Memory B cell (primary cell): ENCODE measurements at places on chromosomes 4 and X.

- DNase-seq = no peak
Observed at GRCh38 chrX:86148594-86148993, 343 bp downstream of the DACH2 start.

- no peak for DNase-seq
Observed at GRCh38 chr4:145177906-145178538, 2.4 kb downstream of the OTUD4 start.

DNA sequence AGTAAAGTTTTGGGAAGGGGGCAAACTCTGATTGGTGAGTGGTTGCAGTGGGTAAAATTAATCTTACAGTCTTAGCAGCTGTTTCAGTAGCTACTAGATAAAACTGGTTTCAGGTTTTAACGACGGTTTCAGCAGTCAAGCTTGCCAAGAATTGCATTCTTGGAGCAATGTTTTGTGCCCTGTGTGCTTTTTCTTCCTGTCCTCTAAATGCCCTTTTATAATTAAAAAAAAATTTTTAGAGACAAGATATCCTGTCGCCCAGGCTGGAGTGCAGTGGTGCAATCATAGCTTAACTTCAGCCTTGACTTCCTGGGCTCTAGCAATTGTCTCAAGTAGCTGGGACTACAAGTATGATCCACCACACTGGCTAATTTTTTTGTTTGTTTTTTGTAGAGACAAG lies 6.3 kb upstream of the PPEF2 start:
- DNase-seq = no peak

- DNase-seq = no peak
Observed at GRCh38 chr4:186368281-186368680, 102.3 kb downstream of the F11 start.

DNA sequence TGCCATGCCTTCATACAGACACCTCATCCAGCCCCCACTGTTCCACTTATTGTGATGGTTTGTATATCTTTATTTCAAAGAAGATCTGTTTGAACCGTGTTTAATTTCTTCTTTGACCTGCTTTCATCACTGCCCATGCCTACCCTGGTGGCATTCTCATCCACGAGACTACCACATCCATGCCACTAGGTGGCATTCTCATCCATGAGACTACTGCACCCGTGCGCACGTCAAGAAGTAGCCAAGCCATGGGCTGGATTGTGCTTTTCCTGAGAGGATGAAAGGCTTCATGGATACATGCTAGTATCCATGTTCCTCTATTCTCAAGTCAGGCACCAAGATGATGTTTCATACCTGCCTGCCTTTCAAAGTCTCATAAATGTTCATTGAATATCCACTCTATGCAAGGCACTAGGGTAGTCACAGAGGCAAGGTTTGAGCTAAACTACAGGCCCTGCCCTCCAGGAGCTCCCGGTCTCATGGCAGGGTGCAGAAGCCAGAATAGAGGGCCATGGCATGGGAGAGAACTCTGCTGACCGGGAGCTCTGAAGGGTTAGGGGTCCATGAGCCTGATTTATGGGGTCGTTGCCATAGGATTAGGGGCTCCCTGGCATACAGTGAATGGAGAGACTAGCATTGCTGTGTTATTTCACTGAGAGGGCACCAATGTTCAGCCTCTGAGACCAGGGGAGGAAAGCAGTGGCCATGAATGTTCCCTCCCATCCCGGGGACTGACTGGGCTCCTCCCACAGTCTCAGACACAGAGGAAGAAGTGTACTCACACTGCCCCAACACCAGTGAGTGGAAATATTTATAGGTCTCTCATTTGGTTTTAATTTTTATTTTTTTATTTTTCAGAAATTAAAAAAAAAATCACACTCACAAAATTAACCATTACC lies 24.8 kb upstream of the EOLA2 start:
- DNase-seq = no peak

DNA sequence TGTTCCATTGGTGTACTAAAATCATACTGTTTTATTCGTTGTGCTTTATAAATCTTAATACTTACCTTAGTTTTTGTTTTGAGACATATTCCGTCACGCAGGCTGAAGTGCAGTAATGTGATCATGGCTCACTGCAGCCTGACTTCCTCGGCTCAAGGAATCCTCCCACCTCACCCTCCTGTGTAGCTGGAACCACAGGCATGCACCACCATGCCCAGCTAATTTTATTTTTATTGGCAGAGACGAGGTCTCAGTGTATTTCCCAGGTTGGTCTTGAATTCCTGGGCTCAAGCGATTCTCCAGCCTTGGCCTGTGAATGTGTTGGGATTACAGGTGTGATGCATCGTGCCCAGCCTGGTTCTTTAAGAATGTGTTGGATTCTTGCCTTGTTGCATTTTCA lies 24.4 kb upstream of the DCK start:
- DNase-seq = no peak

DNA sequence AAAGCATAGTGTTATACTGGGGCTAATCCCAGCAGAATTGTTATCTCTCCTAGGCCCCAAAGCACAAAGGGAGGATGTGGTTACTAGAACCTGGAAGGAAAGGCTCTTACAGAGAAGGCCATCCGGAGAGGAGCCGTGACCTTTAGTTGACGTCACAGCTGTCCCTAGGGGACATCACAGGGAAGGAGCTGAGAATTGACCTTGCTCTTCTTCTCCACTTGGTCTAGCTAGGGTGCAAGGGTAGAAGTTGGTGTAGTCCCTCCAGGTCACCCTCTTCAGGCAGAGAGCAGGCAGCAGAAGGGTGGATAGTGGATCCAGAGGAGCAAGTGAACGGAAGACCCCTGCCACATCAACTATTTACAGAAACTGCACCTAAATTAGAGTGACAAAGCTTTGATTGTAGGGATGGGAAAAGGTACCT lies 22.8 kb upstream of the FGF2 start:
- no peak for DNase-seq

- no peak for DNase-seq
Observed at GRCh38 chr4:182826391-182826790, 90.8 kb downstream of the DCTD start.

DNA sequence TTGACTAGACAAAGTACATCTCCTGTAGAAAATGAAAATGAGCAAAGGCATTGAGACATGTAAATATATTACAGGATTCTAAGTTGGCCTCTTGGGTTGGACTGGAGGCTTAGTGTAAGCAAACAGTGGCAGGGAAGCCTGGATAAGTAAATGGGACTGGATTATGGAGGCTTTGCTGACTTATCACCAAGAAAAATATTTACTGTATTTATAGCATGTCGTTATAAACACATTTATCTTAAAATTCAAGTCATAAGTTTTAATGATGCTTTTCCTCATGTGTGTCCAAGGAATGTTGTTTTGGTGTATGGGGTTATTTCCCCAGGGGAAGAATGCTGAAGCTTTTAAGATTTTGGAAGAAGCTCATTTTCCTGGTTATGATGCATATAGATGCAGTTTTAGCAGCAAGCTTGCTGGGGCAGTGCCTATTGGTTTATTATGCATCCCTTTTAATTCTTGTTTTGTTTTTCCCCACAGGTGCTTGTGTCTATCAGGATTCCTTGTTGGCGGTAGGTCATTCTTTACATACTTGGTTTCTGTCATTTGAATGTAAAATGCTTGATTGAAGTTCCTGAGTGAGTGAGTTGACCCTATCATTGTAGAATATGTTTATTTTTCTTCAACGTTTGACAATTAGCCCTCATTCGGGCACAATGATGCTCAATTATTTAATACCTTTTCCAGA lies 8.5 kb downstream of the FRAS1 start:
- DNase-seq = no peak

DNA sequence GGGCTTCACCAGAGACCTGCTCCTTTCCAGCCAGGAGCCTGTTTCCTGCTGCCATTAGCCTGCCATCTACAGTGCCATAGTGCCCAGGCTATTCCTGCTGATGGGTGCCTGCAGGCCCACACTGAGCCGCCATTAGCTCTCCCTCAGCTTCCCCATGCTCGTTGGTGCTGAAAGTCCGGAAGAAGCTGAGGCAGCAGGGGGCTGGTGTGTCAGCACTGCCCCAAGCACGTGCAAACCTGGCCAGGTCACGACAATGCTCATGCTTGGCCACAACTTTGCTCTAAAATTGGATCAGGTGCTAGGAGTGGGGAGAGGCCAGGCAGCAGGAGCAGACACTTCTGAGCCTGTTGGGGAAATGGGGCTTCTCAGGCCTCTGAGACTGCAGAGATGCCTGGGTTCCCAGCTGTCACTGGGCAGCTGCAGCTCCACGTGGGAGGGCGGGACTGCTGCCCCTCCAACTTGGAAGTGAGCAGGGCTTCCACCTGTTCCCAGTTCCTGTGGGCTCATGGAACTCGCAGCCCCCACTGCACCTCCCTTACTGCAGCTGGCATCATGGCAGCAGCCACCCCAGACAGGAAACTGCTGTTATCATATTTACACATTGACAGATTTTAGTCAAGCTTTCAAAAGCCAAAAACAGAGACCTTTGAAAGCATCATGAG lies 913.9 kb downstream of the FSTL5 start:
- no peak for DNase-seq

GRCh38 chr4:78331186-78331585 lies 220.4 kb upstream of the ANXA3 start:
- no peak for DNase-seq
